ENCODE measurements at places on chromosomes 1 and 21. TPM values are rescaled to one million over a fixed set of nuclear protein-coding genes. Genes with fewer than 3 reads are reported as not detected.

The HSD3B2 gene
- 1.8 TPM for total RNA-seq

- DNase-seq: no peak
These were observed 5.7 kb upstream of the PAXBP1 start for GRCh38 chr21:32777269-32777668.

DNA sequence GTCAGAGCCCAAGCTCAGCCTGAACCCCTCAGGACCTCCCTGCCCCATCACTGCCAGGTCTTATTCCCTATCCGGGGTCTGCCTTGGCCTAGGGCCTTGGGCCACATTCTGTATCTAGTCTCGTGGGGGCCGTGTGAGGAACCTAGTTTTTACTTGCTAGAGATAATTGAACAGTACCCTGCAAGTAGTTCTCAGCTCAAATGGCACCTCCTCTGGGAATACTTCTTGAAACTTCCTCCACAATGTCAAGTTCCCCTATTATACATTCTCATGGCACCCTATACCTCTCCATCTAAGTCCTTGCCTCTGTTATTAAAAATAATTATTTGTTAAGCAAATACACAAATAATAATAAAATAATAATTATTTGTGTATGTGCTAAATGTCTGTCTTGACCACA lies 32.9 kb upstream of the CSF1 start:
- DNase-seq: no peak

DNA sequence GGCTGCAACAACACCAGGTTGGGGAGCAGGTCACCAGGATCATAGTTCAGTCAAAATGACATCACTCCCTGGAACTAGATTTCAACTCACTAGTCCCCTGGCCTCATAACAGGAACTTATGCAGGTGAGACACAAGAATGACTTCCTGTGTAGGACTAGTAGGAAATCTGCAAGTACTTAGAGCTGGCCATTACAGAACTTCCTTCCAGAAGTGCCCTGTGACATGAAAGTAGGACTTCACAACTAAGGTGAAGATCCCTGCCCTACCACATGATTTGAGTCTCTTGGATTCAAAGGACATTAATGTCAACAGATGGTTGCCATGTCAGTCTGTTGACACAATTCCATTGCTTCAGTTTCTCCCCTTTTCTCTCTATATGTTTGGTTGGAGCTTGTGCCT lies 223.1 kb downstream of the RPS6KC1 start:
- no peak for DNase-seq

- DNase-seq: no peak
These were observed 11.4 kb upstream of the MRPS6 start for GRCh38 chr21:34061983-34062382.

The SERTAD4 gene
- total RNA-seq: 2.6 TPM

The IGSF21 gene
- total RNA-seq: 7.0 TPM

DNA sequence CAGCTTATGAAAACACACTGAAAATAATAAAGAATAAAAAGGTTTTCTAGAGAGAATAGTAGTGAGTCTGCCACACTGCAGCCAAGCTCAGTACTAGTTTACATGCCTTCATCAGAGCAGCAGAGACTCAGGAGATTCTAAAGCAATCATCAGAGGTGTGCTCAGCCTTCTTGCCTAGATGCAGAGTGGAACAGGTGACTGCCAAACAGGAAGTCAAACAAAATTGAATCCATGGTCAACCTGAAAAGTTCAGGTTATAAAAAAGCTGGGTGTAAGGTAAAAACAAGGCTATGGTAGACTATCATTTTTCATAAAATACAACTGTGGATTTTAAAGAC lies 165.3 kb upstream of the C1orf105 start:
- no peak for DNase-seq

The PTGER3 gene
- 28.4 TPM for total RNA-seq

- no peak for DNase-seq
These were observed 91.7 kb downstream of the TTC3 start for GRCh38 chr21:37164742-37165141.

GRCh38 chr1:1420654-1421141 lies 378 bp downstream of the ANKRD65 start:
- no peak for DNase-seq

DNA sequence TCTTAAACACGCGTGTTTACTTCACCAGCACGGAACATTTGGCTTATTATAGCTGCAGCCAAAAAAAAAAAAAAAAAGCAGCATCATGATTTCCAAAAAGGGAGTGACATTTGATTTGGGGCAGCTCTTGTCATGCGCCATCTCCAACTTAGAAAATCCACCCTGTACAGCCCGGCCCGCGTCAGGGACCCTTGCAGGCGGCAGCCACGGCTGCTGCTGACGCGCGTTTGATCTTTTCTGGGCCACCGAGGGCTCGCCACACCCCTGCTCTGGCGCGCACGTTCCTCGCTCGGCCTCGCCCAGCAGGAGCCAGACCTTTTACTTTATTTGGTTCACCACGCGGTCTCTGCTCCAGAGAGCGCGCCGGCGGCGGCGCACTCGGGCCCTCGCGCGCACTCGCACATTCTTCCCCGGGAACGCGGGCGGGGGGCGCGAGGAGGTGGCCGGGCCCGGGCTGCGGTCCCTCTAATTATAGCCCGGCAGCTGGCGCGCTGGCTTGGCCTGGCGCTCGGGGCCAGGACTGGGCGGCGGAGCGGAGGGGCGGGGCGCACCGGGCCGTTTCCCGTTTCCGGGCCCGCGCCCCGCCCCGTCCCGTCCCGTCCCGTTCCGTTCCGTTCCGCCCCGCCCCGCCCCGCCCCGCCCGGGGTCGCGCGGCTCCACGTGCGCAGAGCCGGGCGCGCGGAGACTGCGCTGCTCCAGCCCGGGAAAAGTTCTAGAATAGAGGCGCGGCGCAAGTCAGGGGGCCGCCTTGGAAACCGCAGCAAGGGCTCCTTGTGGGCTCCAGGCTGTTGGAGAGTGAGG lies 10.2 kb downstream of the IRF2BP2 start:
- DNase-seq: peak; percentile 85

The PADI2 gene
- total RNA-seq: 8.6 TPM

DNA sequence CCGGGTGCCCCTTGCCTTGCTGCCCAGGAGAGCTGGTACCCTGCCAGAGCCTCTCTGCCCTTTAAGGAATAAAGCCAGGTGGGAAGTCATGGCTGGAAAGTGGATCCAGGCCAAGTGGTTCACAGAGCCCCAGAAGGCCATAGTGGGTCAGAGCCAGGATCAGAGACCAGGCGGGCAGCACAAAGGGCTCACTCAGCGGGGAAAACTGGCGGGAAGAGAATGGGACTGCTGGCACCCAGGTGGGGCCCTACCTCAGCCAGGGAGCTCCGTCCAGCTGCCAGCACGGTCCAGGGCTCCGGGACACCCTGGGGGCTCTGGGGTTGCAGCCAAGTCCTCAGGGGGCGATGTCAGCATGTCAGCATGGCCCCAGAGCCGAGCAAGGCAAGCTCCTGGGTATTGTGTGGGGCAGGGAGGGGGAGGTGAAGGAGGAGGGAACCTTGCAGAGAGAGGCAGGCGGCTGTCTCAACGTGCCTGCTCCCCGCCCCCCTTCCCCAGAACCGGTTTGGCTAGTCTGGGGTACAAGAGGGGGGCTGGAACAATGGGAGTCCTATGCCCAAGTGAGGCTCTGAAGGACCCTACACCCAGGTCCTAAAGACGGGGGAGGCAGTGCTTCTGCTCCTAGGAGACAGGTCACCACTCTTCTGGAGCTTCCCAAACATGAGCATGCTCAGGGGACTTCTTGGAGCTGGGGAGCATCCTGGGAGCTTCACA lies at the start of gene ARHGEF19:
Gene ARHGEF19 (minus strand): TSS at position 402 of the 711 bp plus-strand sequence. CDS start 3,598 bp downstream, outside the sequence.
- no peak for DNase-seq

DNA sequence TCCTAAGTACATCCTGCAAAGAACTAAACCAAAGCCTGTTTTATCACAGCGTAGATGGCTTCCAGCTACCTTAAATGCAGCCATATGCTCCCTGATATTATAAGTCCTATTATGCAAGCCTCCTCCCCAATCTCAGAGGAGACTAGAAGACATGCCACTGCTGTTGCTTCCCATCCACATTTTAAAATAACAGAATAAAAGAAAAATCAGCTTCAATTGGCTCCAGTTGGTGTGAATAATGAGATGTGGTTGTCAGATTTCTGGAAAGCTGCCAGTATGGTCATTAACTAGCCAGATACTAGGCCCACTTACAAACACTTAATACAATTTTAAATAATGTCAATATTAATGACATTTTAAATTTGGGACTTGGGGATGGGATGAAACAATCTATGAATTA lies 25.7 kb downstream of the WARS2 start:
- DNase-seq: no peak

DNA sequence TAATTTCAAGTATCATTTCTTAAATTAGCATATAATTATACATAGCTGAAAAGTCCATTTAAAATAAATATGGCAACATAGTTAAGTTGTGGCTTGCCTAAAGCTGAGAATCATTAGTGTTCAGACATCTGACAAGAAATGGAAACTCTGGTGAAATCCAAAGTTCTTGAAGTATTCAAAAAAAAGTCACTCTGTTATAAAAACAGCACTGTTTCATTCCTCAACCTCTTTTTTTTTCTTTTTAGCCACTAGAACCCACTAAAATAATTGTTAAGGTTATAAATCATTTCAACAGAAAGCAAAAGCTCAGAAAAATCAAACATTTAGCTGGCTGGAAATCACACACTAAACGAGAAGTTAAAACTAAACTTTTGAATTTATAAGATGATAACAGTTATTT lies 476.7 kb downstream of the LTN1 start:
- DNase-seq: no peak

- no peak for DNase-seq
These were observed 37.1 kb downstream of the WNT9A start for GRCh38 chr1:227910511-227911153.
